ENCODE measurements at places on chromosomes 2 and 18.

DNA sequence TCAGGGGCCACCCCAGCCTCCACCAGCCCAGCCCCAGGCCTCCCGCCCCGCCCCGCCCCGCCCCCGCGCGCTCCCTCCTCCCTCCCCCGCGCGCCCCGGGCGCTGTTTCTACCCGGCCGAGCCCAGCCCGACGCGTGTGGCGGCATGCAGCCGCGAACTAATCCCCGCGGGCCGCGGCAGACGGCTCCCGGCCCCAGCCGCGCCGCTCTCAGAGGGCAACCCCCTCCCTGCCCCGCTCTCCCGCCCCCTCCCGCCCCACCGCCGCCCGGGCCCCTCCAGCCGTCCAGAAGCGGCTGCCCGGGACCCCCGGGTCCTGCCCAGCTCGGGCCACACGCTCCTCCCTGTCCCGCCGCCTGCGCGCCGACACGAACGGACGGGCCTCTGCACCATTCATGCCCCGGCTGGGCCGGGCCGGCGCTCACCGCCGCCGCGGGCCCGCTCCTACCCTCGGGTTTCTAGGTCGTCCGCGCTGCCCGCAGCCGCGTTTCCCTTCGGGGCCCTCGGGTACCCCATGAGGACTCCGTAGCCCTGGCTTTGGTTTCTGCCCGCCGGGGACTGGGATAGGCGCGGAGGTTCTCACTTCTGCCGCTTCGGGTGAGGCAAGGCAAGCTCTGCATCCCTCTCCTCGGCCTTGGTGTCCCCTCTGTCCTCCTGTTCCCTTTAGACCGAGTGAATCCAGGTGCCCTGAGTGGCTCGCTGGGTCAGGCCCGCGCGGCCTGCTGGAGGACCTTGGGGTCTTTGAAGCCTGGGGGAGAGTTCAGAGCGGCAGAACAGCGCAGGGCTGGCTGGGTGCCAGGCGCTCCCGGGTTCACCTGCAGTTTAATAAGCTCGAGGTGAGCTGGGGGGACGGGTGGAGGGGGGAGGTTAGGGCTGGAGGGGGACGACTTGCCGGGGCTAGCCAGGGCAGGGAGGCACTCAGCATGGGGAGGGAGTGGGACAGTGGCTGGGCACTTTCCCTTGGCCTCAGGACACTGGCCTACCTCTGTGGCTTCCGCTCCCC, 3.1 kb downstream of the WNT10A start:
- DNase-seq: peak; percentile 66

GRCh38 chr18:41731884-41732283, 223.2 kb upstream of the PIK3C3 start:
- no peak for DNase-seq

GRCh38 chr2:689237-689636, 12.0 kb upstream of the TMEM18 start:
- DNase-seq: no peak

DNA sequence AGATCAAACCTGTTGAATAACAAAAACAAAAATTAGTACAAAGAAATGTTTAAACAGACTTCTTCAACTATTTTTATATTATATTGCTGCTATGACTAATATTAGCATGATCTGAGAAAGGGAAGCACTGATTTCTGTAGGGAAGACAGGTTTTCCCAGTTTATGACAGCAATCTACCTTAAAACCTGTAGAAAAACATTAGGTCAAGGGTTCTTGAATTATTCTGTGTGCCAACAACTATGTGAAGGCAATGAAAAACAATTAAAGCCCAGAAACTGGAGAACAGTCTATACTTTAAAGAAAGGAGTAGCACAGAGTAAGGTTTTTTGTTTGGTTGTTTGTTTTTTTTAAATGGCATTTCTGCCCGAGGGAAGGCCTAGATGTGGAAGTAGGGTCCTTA, 23.3 kb downstream of the PUM2 start:
- DNase-seq: no peak

DNA sequence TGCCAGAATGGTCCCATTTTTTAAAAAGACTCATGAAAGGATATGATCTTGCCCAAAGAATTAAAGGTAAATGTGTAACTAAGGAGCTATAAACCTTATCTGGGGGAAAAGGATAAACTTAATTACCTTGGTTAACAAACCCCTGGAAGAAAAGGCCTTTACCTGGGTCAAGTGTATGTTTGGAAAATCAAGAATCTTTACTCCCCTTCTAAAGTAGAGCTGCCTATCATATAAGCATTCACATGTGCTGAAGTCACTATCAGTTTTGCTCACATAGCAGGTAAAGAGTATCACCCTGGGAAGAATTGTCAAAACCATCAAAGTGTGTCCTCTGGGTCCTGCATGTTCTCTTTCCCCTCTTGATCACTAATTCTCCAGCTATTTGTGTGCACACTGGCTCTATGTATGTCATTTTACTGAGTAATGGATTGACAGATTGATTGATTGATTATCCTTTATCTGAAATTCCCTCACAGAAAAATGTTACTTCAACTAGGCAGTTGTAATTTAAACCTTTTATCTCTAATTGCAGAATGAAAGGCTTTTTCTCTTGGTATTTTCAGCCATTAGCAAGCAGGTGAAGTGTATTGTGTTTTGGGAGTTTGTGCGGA, 199.4 kb downstream of the NOL4 start:
- DNase-seq: no peak

GRCh38 chr2:24121066-24121465, 2.1 kb downstream of the PFN4 start:
- no peak for DNase-seq

GRCh38 chr18:79944126-79944731, 7.2 kb downstream of the SLC66A2 start:
- peak; percentile 72 for DNase-seq

DNA sequence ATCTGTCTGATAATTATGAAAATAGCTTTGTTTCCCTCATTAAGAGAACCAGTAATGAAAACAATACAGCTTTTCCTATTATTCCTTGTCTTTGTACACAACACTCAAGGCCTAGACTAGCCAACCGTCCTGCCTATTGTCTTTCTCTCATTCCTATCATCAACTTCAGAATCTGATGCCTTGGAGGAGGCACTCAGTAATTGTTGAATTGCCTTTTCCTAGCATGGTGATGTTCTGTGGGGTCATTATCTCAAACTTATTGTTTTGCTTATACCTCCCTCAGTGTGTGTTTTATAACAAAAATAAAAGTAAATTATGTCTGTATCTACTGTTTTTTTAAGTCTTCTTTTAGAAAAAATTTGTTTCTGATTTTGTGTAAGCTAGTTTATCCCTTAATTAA, 208.7 kb downstream of the RIT2 start:
- DNase-seq: no peak

DNA sequence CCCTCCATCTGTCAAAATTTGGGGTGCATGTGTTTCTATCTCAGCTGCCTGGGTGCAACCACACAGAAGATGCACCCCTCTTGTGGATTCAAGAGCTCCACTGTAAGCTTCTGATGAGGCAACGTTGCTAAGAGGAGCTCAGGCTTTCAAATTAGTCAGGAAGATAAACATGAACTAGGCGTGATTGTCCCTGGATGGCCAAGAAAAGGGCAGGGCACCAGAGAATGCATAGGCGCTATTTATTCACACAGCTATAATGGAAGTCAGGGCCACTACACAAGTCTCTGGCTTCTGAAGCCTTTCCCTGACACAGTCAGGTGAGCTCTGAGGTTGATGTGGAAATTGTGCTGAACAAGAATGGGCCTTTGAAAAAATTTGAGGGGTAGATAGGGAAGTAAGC, 1466.0 kb upstream of the CELF4 start:
- no peak for DNase-seq

- DNase-seq: no peak
These were observed 10.1 kb downstream of the HJURP start for GRCh38 chr2:233844064-233844807.

GRCh38 chr18:55252053-55252675, 292.9 kb upstream of the CCDC68 start:
- no peak for DNase-seq

GRCh38 chr2:10598501-10598900, 91.3 kb downstream of the NOL10 start:
- DNase-seq: no peak

DNA sequence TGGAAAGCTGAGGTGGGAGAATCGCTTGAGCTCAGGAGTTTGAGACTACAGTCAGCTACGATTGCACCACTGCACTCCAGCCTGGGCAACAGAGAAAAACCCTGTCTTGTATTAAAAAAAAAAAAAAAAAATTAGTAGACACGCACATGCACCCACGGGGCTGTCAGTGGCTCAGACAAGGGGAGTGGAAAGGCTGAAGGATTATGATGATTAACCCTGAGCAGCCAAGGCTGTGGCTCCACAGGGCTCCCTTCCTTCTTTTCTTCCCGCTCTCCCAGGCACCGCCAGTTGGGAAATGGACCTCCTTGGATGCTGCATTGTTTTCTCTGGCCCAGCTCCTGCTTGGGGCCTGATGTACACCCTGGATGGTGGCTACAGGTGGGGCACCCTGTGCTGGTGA, 49.0 kb upstream of the RAB6C start:
- DNase-seq: no peak

DNA sequence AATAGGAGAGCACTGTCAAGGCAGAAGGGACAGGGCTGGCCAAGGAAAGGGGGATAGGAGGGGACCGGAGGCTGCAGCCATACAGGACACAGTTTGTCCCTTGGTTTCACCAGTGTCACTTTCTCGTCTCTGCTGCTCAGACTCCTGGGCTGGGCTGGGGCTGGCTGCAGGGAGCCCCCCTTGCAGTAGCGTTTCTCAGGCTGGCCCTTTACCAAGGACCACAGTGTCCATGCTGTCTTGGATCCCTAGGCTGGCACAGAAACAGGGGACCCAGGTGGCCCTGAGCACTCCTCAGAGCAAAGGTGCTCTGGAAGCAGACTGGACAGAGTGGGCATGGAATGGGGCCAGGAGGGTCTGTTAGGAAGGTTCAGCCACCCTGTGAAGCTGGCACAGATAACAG, 34.8 kb downstream of the ATOH8 start:
- no peak for DNase-seq

GRCh38 chr18:73835656-73836364, 311.8 kb downstream of the FBXO15 start:
- DNase-seq: no peak

GRCh38 chr2:165634855-165635254, 159.2 kb downstream of the GALNT3 start:
- DNase-seq: no peak

GRCh38 chr2:8087480-8087840, 594.4 kb upstream of the ID2 start:
- no peak for DNase-seq

DNA sequence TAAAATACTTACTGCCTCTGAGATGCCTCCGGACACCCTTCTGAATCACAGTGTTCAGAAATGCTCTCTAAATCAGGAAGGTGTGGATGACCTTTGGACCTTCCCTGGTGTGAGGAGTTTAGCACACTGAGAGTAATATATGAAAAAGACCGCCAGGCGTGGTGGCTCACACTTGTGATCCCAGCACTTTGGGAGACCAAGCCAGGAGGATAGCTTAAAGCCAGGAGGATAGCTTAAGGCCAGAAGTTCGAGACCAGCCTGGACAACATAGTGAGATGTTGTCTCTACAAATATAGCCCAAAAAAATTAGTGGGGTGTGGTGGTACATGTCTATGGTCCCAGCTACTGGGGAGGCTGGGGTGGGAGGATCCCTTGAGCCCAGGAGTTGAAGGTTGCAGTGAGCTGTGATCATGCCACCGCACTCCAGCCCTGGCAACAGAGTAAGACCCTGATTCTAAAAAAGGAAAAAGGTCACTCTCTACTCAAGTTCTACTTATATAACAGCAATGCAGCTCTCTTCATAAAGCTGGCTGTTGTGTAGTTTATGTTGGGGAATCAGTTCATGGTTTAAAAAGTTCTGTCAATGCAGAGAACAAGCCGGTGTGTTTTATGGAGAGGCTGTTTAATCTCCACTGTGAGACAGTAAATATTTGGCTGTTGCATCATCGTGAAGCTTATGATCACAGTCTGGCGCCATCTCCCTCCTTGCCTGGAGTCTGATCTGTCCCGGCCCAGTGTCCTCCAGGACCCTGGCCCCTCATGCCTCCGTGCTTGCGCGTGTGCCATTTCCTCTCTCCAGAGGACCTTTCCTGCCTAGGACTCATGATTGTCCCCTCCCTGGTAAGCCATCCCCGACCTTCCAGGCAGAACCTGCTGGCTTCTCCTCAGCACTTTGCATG, 184.5 kb downstream of the FAM210A start:
- DNase-seq: no peak

DNA sequence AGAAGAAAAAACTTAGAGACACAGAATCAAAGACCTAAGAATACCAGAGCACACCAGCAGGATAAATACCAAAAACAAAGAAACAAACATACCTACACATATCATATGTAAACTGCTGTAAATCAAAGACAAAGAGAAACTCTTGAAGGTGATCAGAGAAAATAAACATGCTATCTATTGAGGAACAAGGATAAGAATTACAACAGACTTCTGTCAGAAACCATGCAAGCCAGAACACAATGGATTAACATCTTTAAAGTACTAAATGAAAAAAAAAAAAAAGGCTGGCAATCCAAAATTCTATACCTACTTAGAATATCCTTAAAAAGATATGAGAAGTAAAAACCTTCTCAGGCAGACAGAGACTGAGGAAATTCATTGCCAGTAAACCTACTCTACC, 51.6 kb upstream of the MGAT4A start:
- no peak for DNase-seq

- no peak for DNase-seq
These were observed 447.5 kb upstream of the FSIP2 start for GRCh38 chr2:185291035-185291647.

DNA sequence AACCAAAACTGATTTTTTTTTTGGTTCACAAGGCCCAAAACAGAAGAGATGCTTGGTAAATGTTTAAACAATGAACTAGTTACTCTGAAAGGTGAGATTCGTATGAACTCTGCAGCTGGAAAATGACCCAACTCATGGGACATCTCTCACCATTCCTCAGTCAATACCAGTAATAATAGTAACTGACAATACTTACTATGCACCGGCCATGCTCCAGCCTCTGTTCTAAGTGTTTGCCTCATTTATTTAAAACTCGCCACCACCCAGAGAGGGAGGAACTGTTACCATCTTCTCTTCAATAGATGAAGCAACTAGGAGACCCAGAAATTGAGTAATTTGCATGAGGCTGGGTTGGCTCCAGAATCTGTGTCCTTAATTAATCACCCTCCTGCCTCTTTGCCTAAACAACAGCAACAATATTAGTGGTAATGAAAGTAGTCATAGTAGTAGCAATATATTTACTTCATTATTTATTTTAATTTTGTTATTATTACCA, 130.4 kb downstream of the CTIF start:
- DNase-seq: no peak

DNA sequence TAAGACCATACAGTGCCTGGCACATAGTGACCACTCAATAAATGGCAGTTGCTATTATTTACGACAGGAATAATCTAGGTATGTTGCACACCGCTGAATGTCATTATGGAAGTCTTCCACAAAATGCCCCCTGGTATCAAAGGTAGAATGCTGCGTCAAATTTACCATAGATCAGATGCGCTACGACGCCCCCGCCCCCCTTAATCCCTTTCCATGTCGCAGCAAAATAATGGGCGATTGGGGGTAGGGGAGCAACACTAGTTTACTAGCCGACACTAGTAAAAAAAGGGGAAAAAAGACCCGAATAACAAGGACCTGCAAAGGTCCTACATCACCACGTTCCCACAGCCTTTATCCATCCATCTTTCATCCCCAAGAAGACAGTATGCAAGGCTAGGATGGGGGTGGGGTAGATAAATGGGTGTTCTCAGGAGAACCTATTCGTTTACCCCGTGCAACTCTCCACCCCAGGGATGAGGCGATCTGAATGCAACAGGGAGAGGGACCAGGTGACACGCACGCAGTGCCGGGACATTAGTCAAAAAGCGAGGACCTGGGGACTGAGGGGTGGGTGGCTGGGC, 455 bp downstream of the PREPL start:
- no peak for DNase-seq

- no peak for DNase-seq
These were observed 138.7 kb upstream of the AQP4 start for GRCh38 chr18:27004056-27004829.

- peak; percentile 90 for DNase-seq
These were observed 6.5 kb downstream of the PTMA start for GRCh38 chr2:231714639-231715498.

All from suprapubic skin (tissue), 4 donors.